ENCODE measurements at places on chromosomes 12 and 14.
A peak's percentile ranks its signal among the peaks of the same experiment; 100 is the strongest.

GRCh38 chr12:130151846-130152245 lies 10.4 kb upstream of the FZD10 start:
- no peak for DNase-seq

- DNase-seq: no peak
Observed at GRCh38 chr12:108099778-108100489, 29.2 kb upstream of the WSCD2 start.

DNA sequence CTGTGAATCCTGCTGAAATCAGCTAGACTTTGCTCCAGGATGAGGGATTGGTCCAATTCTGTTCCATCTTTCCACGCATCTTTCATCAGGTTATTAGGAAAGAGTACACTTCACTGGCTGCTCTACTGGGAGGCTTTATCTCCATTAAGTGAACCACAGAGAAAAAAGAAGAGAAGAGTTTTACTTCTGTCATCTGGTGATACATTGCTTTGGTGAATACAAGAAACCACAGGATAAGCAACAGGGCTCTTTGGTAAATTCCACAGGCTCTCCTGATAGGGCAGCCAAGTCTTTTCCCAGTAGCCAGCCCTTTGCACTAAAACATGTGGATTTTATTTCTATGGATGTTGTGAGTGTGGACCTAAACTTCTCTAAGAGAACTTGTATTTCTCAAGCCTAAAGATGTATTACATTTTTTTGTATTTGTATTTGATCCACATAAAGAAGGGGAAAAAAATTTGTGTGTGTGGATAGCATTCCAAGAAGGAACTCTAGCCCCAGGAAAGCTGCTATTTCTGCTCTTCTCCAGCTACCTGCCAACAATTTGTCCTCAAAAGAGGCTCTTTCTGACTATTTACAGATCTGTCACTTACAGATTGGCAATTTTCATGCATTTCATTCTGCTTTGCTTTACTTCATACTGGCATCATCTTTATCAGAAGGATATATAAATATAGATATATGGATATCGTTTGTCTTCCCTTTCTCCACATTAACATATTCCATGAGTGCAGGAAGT lies 1117.6 kb upstream of the TMEM132C start:
- DNase-seq: peak; percentile 52

- DNase-seq: no peak
Observed at GRCh38 chr14:81285245-81285644, 64.5 kb upstream of the GTF2A1 start.

DNA sequence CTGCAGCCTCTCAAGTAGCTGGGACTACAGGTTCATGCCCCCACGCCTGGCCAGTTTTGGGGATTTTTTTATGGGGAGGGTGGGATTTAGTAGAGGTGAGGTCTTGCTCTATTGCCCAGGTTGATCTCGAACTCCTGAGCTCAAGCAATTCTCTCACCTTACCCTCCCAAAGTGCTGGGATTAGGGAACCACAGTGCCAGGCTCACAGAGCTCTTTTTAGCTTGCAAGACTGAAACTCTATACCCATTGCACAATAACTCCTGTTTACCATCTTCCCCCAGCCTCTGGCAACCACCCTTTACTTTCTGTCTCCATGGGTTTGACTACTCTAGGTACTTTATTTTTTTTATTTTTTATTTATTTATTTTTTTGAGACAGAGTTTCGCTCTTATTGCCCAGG lies 25.7 kb upstream of the CDK17 start:
- DNase-seq: peak; percentile 67

- peak; percentile 98 for DNase-seq
Observed at GRCh38 chr14:64503434-64504309, at the start of gene ZBTB25. ZBTB25 (minus strand) TSS chr14:64503838; CDS start chr14:64490533, 13,305 bp downstream.

GRCh38 chr12:124640056-124640455 lies 72.6 kb upstream of the NCOR2 start:
- peak; percentile 80 for DNase-seq

GRCh38 chr12:11902525-11902875 lies 168.2 kb upstream of the BCL2L14 start:
- DNase-seq: no peak

- DNase-seq: no peak
Observed at GRCh38 chr14:35961697-35962274, 135.6 kb downstream of the BRMS1L start.

- no peak for DNase-seq
Observed at GRCh38 chr14:106547735-106548434, 1021.5 kb downstream of the TMEM121 start.

DNA sequence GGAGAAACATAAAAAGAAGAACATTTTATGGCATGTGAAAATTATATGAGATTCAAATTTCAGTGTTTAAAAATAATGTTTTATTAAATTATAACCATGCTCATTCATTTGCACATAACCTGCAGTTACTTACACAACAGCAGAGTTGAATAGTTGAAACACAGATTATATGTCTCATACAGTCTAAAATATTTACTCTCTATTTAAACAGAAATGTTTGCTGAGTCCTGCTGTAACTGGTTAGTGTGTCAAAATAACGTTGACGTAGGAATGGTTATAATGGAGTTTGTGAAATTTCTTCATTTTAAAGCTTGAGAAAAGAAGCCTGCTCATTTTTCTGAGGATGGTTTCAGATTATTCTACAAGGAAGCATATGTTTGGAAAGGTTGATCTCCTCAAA lies 196.5 kb upstream of the GARIN2 start:
- no peak for DNase-seq

DNA sequence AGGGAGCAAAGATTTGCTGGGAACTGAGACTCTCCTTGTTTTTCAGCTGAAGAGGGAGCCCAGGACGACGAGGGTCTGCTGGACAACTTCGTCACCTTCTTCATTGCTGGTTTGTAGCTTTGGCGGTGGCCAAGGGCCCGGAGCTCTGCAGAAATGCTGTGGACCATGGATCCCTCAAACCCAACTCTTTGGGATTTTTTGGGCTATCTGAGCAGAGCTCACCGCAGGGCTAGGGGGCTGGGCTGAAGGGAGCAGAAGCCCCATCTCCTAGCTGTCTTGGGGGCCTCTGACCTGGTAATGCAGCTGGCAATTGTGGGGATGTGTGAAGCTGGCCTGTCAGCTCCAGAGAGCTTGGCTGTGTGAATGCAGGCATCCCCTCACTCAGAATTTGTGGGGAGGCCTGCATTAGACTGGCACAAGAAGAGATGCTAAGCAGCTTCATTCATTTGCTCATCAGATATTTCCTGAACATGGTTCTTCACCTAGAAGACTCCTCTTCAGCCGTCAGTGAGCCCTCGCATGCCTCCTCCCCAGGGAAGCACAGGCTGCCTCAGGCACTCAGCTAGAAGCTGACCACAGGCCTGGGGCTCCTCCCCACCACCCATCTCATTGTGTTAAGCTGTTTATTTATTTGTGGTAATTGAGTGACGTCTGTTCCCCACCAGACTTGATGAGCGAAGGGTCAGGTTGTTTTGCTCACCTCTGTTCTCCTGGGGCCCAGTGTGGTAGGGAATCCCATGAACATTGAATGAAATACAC lies 32.2 kb downstream of the CYP46A1 start:
- no peak for DNase-seq

DNA sequence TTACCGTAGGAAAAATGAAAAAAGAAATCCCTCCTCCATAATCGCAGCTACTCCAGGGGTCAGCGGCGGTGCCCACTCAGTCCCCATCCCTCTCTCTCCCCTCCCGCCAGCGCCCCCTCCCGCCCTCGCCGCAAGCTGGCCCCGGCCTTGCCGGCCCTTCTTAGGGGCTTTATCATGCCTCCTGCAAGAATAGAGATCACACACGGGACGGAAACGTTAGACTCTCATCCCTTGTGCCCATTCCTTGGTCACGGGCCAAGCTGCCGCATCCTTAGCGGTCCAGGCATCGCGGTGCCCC lies 692 bp upstream of the COX14 start:
- no peak for DNase-seq

DNA sequence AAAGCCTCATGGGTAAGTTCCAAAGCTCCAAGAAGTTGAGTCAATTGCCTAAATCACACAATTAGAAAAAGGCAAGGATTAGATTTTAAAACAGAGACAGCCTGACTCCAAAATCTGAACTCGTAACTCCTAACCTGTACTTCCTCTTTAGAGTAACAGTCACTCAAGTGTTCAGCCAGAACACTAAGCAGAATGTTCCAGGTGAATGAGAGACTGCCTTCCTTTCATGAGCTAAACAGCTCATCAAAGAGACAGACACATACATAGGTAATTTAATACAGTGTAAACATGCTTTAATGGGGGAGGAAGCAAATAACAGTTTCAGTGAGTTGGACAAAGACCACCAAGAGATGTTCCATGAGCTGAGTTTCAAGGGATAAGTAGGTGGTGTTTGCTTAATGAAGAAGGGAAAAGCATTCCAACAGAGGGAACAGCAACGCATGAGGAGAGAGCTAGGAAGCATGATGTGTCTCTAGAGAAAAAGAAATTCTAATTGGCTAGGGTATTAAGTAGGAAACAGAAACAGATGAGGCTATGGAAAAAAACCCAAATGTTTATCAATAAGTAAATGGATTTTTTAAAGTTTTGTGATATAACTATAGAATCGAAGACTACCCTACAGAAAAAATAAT lies 403.9 kb downstream of the MED13L start:
- DNase-seq: no peak

DNA sequence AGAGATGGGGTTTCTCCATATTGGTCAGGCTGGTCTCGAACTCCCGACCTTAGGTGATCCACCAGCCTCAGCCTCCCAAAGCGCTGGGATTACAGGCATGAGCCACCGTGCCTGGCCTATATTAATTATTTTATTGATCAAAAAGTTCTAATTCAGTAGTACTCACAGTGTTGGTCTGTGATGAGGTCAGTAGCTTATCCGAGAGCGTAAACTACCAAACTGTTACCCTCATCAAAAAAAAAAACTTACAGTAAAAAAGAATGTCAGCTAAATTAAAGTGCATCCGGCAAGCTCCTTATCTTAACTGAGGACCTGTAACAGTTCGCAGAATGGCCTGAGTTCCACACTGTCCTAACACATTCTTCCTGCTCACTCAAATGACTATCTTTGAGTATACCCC lies 228.2 kb downstream of the SOX5 start:
- no peak for DNase-seq

DNA sequence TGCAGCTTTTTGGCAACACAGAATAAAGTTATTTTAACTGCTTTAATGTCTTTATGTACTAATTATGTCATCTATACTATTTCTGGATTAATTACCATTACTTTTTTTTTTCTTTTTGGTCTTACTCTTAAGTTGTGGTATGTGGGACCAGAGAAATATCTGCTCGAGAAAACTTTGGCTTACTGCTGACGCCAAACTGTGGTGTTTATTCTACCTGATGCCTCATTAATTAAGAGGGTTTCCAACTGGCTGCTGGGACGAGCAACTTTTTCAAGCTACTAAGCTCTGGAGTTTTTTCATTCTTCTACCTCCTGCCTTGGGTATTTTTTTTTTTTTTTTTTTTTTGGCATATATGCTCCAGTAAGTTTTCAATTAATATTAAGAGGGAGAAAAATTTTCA lies 1257.5 kb downstream of the FSCB start:
- no peak for DNase-seq

- DNase-seq: no peak
Observed at GRCh38 chr12:27561535-27562350, 37.7 kb downstream of the PPFIBP1 start.

- no peak for DNase-seq
Observed at GRCh38 chr12:109182041-109182839, 65.9 kb downstream of the ACACB start.

DNA sequence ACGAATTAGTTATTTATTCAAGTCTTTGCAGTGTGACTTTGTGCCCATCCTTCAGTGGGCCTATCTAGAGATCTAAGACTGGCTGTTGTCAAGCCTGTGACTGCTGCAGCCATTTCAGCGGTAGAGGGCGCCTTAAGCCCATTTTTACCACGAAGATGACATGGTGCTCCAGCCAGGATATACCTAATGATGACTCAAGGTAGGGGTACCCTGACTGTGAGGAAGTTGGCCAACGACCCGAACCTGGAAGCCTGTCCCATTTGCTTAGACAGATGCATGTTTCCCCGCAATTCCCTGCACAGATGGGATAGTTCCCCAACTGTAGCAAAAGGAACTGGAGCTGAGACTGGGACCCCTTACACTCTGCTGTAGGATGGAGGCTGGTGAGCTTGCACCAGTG lies 41.3 kb downstream of the RAB3IP start:
- DNase-seq: peak; percentile 4

- no peak for DNase-seq
Observed at GRCh38 chr14:97706819-97707218, 909.6 kb downstream of the VRK1 start.

- no peak for DNase-seq
Observed at GRCh38 chr12:124956571-124956970, 32.4 kb downstream of the DHX37 start.

DNA sequence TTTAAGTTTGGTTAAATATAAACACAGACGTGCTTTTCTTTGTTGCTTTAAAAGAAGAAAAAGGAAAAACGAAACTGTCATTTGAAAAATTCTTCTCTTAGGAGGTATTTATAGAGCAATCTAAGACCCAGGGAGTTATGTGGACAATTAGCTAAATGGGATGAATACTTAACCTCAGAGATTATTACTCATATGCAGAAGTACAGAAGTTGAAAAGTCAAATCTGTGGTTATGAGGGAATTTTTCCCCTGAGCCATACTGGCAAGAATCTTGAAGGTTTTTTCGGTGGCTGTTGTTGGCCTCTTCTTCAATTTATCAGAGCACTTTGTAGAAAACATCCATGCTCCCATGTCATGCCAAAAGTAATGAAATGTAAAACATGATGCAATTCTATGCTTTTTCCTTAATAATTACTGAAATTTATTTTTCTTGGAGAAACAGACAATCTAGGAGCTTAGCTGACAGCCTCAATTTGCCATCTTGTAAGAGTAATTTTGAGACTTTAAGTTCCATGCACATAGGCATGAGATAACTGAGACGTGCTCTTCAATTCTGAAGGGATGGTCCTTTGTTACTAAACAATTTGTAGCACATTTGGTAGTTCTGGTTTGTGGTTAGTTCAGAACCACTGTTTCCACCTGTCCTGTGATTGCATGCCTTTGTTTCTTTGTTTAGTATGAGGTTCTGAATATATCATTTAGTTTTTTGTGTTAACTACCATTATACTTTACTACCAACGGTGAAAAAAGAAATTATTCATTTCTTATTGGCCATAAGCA lies 126.6 kb downstream of the BCAT1 start:
- peak; percentile 53 for DNase-seq

DNA sequence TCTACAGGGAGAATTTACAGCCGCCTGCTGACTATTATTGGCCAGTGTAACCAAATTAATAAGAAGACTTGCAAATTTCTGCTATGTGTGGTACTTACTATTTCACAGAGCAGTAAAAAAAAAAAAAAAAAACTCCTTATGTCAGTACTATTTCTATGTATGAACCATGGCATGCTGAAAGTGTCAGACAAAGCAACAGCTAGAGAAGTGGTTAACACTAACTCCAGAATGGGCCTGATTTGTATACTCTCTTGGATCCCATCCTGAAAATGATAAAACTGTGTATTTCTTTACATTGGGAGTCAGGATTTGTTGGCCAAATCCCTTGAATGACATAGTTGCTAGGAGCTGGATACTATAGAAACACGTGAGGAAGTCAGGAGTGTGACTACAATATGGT lies 416.8 kb downstream of the EGLN3 start:
- no peak for DNase-seq

GRCh38 chr12:106736051-106736957 lies 38.2 kb upstream of the RIC8B start:
- DNase-seq: peak; percentile 6

GRCh38 chr14:93619176-93619793 lies 169.0 kb downstream of the PRIMA1 start:
- peak; percentile 15 for DNase-seq

All from foreskin fibroblast (primary cell).